ENCODE measurements at places on chromosomes 13 and 19.

GRCh38 chr13:30856005-30856790, 49.9 kb upstream of the MEDAG start:
- DNase-seq, result no peak

DNA sequence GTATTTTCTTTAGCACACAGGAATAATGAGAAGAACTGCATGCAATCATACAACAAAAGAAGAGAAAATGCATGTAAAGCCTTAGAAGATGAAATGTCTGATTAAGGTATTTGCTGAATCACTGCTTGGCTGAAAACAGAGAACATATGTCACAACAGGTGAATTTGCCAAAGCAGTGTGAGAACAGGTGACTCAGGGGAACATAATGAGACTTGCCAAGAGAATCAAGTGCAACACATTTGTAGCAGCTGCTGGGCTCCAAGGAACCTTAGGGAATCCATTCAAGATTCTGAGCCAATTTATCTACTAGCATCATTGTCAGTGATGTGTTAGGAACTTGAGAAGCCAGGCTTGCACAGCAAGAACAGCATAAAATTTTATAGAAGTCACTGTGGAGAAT, 273.1 kb downstream of the PCDH20 start:
- DNase-seq, result no peak

DNA sequence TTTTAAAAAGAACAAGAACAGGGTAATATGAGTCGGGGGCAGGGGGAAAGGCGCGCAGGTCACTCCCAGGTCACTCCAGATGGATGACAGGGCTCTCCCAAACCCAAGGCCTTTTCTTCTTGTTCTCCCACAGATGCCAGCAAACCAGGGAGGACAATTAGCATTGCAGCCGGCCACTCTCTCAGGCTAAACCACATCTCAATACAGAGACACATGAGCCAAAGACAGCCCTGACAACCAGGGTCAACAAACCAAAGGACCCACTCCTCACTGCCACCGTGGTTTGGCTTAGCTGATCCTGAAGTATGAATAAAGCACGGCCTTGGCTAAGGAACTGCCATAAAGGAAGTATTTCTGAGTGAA, 47.3 kb downstream of the LATS2 start:
- no peak for DNase-seq

- peak; percentile 7 for DNase-seq
Measured at GRCh38 chr19:52464798-52465470, 11.6 kb downstream of the ZNF578 start.

DNA sequence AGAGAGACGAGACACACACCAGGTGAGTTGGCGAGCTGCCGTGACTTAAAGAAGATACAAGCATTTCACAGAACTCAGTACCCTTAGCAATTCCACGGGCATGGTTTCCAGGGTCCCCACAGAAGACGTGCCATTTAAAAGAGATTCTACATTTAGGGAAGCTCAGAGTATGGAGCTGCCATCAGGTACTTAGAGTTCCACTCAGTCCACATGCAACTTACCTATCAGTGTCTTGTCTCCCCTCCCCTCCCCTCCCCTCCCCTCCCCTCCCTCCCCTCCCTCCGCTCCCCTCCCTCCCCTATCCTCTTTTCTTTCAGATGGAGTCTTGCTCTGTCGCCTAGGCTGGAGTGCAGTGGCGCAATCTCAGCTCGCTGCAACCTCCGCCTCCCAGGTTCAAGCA, 12.2 kb downstream of the ZNF30 start:
- DNase-seq, result no peak

GRCh38 chr13:101210774-101211173, 205.5 kb downstream of the NALCN start:
- DNase-seq, result no peak

DNA sequence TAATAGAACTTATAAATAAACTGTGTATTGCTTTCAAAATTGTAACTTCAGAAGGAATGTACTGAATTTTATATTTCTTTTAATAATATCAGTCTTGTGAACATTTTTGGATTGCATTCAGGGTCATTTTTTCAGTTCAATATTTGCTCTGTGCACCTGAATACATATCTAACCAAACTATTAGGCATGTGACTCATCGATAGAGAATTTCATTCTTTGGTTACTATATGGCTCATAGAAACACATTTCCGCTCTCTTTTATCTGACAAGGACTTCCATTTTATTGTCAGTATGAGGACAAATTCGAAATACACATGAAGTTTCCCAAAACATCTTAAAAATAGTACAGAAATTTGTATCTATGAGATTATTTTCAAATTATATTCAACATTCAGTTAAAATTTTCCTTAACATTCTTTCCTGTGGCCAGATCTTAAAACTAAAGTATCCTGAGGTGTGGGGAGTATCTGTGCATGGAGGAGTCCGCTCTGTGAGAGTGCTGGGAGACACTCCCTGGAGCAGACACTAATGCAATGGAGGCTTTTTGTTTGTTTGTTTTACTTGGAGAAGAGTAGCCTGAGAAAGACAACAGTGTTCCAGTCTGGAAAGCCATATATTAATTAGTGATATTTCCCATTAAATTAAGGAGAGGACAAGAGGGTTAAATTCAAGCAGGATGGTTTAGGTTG, 483.6 kb downstream of the PCDH20 start:
- DNase-seq, result no peak

GRCh38 chr13:36193151-36193855, 21.1 kb downstream of the SOHLH2 start:
- DNase-seq, result peak; percentile 8

GRCh38 chr13:106520251-106521054, 15.0 kb downstream of the EFNB2 start:
- DNase-seq, result no peak

GRCh38 chr13:54390841-54391240, 1362.2 kb downstream of the OLFM4 start:
- DNase-seq, result no peak

DNA sequence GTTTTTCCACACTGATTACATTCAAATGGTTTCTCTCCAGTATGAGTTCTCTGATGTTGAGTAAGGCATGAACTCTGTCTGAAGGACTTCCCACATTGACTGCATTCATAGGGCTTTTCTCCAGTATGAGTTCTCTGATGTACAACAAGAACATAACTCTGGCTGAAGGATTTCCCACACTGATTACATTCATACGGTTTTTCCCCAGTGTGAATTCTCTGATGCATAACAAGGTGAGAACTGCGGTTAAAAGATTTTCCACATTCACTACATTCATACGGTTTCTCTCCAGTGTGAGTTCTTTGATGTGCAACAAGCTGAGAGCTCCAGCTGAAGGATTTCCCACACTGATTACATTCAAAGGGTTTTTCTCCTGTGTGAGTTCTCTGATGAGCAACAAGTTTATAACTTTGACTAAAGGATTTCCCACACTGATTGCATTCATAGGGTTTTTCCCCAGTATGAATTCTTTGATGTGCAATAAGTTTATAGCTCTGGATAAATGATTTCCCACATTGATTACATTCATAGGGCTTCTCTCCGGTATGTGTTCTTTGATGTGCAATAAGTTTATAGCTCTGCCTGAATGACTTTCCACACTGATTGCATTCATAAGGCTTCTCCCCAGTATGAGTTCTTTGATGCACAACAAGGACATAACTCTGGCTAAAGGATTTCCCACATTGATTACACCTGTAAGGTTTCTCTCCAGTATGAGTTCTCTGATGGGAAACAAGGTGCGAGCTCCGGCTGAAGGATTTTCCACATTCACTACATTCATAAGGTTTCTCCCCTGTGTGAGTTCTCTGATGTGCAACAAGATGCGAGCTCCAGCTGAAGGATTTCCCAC, 23.5 kb downstream of the ZNF180 start:
- DNase-seq, result no peak

- no peak for DNase-seq
Measured at GRCh38 chr19:16895467-16896145, 6.8 kb downstream of the F2RL3 start.

GRCh38 chr19:10881403-10882107, 10.2 kb downstream of the CARM1 start:
- no peak for DNase-seq

DNA sequence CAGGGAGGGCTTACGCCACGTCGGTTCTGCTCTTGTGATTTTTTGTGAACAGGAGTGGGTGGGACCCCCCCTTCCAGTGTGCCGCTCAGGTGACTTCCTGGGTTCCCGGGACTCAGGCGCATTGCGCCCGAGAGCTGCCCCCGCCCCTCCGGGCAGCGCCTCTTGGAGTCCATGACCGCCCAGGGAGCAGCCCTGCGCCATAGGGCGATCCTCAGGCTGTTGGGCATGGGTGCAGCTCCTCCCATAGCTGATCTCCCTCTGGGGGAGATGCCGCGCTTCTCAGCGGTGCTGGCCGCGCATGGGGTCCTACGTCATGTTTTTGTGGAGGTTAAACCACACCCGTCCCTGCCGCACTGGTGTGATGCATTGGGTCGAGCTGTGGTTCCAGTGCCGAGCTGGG, 7.9 kb upstream of the TMPRSS9 start:
- DNase-seq, result no peak

GRCh38 chr13:72561791-72562190, 165.6 kb downstream of the MZT1 start:
- DNase-seq, result no peak

DNA sequence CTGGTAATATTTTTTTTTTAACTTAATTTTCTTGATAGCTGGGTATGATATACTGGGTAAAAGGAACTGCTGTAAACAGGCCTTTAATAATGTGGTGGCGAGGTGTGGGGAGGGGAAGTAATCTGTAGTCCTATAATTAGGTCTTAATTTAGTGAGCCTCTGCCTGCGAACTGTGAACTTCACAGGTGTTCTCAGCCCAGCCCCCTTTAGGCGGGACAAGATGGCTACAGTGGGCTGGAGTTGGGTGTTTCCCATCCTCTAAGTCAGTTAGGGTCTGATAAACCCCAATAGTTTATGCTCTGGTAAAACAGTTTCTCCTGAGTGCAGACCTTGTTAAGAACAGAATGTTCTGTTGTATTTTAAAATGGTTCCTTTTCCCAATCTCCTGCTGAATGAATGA, 97.6 kb upstream of the SERP2 start:
- DNase-seq, result no peak

GRCh38 chr19:34276614-34277013, 22.3 kb downstream of the GARRE1 start:
- DNase-seq, result peak; percentile 79

DNA sequence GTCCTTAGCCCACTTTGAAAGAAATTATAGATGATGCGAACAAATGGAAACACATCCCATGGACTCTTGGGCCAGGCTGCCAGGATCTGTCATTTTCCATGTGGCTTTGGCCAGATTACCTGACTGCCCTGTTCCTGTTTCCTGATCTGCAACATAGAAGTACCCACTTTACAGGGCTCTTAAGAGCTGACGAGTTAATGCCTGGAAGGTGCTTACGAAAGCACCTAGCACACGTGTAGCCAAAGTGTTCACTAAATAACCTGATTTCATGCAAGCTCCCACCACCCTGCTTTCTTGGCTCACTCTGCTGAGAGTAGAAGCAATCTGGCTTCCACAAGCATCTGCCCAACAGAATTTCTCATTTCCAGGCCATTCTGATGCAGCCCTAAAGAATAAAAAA, 575.2 kb downstream of the MYO16 start:
- DNase-seq, result no peak

GRCh38 chr13:33134213-33134612, 118.0 kb downstream of the KL start:
- DNase-seq, result no peak

DNA sequence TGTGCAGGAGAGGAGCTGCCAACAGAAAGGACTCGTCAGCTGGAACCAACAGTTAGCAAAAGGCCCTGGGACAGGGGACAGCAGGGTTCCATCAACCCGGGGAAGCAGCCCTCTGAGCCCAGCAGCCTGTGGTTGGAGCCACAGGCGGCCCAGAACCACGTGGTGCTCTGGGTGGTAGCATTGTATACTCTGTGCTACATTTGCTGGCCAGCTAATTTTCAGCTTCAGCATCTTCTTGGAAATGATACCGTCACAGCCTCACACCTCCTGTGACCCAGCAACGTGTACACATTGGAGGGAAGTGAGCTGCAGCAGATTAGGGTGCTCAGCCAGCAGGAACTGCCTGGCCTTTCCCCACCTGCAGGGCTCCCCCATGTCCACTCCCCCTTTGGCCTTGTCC, 13.1 kb upstream of the MTIF3 start:
- DNase-seq, result no peak

DNA sequence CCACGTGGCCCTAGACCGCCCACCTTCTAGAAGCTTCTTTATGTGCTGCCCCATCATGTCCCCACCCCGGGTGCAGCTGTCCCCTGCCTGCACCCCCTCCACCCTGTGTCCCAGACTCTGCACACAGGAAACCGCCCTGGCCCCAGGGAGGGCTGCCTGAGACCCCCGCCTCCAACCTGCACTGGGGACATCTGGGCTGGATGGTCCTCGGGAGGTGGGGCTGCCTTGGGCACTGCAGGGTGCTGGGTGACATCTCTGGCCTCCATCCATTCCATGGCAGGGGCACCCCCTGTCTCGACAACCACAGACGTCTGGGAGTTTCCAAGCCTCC, 17.8 kb upstream of the ZBTB7A start:
- DNase-seq, result no peak

DNA sequence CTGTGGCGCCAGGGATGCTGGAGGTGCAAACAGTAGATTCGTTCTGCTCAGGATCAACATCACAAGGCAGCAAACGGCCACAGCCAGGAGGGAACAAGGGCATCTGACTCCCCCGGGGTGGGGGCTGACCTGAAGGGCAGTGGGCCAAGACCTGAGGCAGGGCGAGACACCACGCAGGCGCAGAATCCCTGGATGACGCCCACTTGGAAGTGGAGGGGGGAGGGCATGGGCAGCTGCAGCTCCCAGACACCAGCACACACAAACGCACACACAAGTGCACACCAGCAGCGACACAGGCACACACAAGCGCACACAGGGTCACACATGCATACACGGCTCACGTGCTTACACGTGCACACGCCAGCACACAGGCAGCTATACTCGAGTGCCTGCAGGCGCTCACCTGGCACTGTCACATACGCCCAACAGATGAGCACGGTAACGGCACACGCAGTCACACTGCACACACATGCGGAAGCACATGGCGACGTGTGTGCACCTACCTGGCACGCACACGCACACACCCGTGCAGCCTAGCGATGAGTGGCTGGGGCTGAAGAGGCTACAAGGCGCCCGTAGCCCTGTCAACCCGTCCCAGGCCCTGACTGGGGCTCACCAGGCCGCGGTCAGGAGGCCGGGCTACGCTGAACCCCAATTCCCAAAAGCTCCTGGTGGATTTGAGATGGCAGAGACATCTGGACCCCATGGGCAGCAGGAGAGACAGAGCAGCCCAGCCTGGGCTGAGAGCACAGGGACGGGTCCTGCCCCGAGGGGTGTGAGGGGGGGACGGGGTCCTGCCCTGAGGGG, 5.5 kb downstream of the C2CD4C start:
- DNase-seq, result no peak

- no peak for DNase-seq
Measured at GRCh38 chr19:54158812-54159351, 639 bp downstream of the LENG1 start.

- no peak for DNase-seq
Measured at GRCh38 chr13:21971662-21972621, 301.1 kb downstream of the FGF9 start.

DNA sequence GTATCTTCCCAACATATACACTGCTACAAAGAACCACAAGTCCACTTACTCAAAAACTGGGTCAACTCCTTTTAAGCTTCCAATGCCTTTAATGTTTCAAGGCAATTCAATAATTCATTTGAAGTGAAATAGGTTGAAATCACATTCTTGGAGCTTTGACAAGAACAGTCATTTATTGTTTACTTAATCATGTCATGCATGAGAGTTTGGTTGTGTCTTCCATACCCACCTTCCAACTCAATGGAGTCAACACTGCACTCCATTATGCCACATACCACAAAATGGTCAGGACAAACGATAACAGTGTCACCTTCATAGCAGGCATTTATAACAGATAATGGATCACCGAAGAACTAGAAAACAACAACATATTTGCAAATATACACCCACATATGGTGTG, 506.3 kb downstream of the UQCRFS1 start:
- DNase-seq, result no peak

- no peak for DNase-seq
Measured at GRCh38 chr19:3056417-3057088, 5.7 kb downstream of the TLE5 start.

Data from NCI-H1048 (cell line).